ENCODE measurements at places on chromosomes 2 and 18.

- no peak for DNase-seq
Observed at GRCh38 chr18:8176109-8176508, 433.1 kb upstream of the RAB12 start.

- DNase-seq: no peak
Observed at GRCh38 chr2:195961873-195962272, 106.8 kb downstream of the DNAH7 start.

DNA sequence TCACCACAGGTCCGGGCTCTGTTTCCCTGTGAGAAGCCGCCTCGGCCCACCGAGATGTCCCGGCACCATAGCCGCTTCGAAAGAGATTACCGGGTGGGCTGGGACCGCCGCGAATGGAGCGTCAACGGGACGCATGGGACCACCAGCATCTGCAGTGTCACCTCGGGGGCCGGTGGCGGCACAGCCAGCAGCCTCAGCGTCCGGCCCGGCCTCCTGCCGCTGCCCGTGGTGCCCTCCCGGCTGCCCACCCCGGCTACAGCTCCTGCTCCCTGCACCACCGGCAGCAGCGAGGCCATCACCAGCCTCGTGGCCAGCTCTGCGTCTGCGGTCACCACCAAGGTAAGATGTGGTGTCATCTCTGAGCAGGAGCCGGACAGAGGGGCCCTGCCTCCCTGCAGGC lies 177.2 kb downstream of the KLHL29 start:
- no peak for DNase-seq

DNA sequence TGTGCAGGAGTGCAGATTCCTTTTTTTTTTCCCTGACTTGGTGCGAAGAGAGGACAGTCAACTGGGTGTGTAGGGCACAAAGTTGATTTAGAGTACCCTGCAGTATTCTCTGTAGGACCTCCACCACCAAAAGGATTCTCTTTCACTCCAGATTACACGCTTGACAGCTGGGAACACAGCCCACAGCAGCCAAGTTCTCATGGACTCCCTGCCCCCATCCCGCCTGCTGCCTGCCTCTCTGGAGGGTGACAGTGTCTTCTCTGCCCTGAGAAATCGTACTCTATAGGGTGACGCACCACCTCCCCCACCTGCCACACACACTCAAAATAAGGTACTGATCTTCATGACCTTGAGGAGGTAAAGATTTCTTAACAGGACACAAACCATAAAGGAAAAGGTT lies 26.6 kb upstream of the IHH start:
- no peak for DNase-seq

DNA sequence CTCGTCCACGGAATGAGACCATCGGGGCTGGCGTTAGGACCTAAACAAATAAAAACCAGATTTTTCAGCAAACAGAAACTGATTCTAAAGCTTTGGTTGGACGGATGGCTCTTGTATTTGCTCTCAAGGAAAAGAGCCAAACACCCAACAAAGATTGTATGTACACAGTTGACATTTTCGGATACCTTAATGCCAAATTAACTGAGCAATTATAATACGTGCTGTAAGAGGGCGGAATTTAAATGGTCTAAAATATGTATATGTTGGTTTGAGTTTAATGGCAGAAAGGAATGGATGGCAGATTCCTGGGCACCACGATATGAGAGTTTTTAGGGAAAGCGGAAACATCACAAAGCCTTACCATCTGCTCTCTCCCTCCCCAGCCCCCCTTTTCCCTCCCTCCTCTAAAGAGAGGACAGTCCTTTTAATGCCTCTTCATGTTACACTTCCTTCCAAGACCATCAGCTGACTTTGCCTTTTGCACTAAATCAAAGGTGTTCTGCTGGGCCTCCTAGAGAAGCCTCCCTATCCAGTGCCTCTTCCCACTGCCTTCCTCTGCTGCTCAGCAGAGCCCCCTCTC lies 33.3 kb downstream of the STAT1 start:
- DNase-seq: no peak

DNA sequence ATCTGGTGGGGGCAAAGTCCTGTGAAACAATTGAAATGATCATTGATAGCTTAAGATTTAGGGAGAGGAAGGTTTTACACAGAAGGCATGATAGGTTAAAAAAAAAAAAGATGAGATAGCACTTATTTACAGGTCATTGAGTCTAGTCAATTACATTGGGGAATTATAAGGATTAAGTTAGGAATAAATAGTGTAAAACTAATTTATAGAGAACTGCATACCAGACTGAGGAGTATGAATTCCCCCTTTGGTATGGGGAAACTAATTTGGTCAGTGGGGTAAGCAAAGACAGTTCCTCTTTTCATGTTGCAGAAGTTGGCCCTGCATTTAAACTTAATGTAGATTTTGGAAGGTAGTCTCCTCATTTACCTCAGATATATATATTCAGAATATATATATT lies 10.8 kb downstream of the GLS start:
- DNase-seq: no peak

GRCh38 chr2:44100351-44100750 lies 68.3 kb upstream of the PPM1B start:
- DNase-seq: no peak

GRCh38 chr2:164651361-164651760 lies 30.1 kb upstream of the GRB14 start:
- no peak for DNase-seq

DNA sequence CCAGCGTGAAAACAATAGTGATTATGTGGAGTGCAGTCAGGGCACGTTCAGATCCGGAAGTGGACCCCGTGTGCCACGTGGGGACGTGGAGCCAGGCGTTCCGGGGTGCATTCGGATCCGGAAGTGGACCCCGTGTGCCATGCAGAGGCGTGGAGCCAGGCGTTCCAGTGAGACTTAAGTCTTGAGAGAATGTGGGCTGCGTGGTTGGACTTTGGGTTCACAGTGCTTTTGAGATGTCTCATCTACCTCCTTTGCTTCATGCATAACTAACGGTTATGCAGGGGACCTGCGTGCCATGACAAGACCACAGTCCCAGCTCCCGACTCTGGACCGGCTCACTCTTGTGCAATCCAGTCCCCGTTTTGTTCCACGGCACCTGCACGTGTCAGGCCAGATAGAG lies 28.8 kb downstream of the CTDP1 start:
- no peak for DNase-seq

- no peak for DNase-seq
Observed at GRCh38 chr2:120323807-120324399, 22.0 kb upstream of the INHBB start.

DNA sequence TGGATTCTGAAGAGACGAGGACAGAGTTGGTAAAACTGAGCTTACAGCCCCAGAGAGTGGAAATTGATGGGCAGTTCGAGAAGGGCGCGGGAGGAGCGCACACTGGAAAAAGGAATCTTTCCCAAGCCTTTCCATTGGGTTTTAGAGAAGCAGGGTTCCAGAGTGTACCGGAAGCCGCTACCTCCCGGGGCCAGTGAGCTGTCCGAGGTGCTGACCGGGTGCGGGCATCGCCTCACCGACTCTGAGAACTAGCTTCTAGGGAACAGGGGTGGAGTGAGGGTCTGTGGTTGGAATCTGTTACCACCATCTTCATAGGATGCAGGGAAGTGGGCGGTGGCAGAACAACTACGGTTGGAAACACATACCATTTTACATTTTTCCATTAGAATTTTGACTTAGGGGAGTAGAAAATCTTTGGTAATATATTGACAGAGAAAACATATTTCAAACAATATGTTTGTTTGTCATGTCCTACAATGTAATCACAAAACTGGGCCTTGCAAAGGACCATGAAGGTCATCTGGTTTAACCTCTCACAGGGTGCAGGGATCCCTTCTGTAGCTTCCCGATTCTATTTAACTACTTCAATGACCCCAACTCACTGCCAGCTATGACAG lies 724 bp downstream of the NMS start:
- DNase-seq: no peak

GRCh38 chr2:137192366-137193310 lies 427.3 kb downstream of the THSD7B start:
- no peak for DNase-seq
